Left cardiac atrium (tissue), 4 donors: ENCODE measurements at places on chromosomes 2 and 18. TPM values are rescaled to one million over a fixed set of nuclear protein-coding genes. Genes with fewer than 3 reads are reported as not detected.
A peak's percentile ranks its signal among the peaks of the same experiment; 100 is the strongest.

The RAB27B gene
- total RNA-seq: 0.16 TPM

GRCh38 chr2:234412726-234413125 is 84.2 kb downstream of the ARL4C start:
- DNase-seq: no peak

DNA sequence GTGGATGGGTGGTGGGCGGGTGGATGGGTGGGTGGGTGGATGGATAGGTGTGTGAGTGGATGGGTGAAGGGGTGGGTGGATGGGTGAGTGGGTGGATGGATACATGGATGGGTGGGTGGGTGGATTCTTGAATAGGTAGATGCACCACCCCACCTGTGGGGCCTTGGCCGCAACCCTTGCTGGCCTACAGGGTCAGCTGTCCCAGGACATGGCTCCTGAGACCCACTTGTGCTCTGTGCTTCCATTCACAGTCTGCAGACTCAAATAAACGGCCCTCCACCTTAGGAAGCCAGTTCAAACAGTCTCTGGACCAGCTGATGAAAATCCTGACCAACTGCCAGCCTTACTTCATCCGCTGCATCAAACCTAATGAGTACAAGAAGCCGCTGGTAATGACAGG is 54.4 kb downstream of the MYO7B start:
- no peak for DNase-seq

GRCh38 chr2:53235836-53236582 is 531.6 kb upstream of the CHAC2 start:
- DNase-seq: no peak

DNA sequence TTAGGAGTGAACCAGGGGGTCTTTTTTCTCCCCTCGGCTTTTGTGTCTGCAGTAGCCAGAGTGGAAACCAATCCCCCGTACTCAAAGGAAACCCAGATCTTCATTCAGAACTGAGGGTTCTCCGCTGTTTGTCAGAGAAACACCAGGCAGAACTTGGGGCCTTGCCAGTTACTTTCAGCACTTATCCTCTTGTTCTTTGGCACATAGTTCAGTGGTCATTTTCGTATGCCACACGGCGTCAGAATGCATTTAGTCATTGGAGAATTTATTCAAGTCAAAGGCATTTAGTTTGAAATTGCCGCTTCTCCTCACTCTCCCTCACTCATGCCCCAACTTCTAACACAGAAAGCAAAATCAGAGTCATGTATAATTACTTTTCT is 102.9 kb downstream of the CABLES1 start:
- DNase-seq: peak; percentile 65
